ENCODE measurements at places on chromosomes 16 and 17.

- DNase-seq = no peak
These were observed 142.8 kb upstream of the PSMD7 start for GRCh38 chr16:74153773-74154172.

DNA sequence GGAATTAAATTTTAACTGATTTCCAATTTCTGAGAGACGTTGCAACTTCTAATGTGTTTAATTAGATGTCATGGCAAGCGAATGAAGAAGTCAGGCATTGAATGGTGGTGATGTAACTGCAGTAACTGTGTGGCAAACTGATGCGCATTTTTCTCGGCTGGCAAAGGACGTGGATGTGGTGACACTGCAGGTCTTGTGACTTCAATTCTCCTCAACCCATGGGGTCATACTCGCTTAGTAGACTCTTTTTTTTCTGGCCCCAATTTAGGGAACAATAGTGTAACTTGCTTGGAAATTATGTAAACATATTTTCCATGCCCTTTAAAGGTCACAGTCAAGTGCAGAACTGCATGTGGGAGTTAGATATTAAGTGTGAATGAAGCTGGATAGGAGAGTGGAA is 1.9 kb upstream of the FAM20A start:
- no peak for DNase-seq

DNA sequence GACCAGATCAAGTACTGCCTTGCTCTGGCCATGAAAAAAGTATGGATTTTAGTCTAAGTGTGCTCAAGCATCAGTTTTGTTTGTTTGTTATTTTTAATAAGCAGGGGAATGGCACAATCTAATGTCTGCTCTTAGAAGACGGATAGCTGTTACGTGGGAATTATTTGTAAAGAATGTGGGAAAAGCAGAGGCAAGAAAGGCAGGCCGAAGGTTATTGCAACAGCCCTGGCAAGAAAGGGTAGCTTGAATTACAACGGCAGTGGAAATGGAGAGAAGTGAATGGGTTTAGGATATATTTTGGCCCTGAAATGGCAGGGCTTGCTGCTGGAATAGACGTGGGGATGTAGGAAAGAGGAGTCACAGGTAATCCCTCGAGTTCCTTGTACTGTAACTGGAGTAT is 987 bp upstream of the HASPIN start:
- no peak for DNase-seq

GRCh38 chr17:29749045-29749825 is 126.5 kb upstream of the CORO6 start:
- DNase-seq = no peak

DNA sequence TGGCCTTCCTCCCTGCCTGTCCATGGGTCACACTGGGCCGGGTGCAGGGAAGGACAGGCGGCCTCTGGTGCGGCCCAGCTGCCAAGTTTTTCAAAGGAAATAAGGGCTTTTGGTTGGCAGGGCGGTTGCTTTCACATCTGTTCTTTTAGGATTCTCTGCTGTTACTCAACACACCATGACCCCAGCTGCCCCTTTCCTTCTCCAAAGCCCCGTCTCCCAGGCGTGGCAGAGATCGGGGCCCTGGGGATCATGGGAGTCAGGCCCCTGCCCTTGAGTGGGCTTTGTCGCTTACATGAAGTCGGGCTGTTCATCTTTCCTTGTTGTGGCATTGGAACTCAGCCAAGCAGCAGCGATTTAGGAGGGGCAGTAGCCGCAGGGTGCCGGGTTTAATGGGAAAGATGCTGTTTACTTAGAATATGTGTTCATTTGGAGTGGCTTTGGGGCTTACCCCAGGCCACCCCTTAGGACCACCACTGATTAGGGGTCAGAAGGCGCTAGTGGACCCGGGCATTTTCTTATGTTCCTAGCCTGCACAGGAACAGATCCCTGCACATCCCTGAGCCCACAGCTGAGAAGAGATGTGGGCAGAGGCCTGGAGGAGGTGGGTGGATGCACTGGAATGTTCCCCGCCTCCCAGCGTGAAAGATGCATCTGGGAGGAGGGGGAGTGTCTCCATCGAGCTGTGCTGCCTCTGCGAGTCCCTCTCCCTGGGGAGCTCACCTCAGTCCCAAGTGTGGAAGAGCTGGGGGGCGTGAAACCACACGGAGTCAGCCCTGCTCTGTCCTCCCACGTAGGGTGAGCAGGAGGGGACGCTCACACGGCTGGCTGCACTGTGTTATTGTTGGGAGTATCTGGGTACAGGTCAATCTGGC is 6.8 kb upstream of the ADCY7 start:
- DNase-seq = no peak

All from stimulated activated CD4-positive, alpha-beta T cell treated with anti-CD3 and anti-CD28 coated beads, TNF-alpha, amount 100 ng/mL, for 4 hours (primary cell).